Activated CD4-positive, alpha-beta T cell treated with anti-CD3 and anti-CD28 coated beads for 36 hours (primary cell): ENCODE measurements at places on chromosomes 2 and 18. TPM values are rescaled to one million over a fixed set of nuclear protein-coding genes. Genes with fewer than 3 reads are reported as not detected.

DNA sequence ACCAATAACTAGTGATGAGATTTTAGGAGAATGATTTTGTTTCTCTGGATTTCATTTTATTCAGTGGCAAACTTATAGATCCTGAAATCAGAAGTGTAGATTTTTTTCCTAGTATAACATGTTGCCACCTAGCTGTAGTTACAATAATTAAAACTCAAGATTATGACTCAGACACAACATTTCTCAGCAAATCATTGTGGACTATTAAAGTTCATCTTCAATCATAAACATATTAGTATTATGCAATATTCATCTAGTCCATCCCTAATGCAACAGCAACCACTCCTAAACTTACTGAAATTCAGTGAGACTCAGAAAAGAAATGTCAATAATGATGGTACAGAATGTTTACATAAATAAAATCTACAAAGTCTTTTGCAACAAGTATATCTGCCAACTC is 51.3 kb downstream of the USP34 start:
- peaks cover 3% of the 10 kb centered on the region for H3K36me3 ChIP-seq
- no peak overlapping the region for H3K27ac ChIP-seq
- no peak overlapping the region for H3K4me3 ChIP-seq
- no peak for DNase-seq
- H3K27me3 ChIP-seq = no peaks in the 10 kb centered on the region
- peaks cover 50% of the 10 kb centered on the region for H3K4me1 ChIP-seq

DNA sequence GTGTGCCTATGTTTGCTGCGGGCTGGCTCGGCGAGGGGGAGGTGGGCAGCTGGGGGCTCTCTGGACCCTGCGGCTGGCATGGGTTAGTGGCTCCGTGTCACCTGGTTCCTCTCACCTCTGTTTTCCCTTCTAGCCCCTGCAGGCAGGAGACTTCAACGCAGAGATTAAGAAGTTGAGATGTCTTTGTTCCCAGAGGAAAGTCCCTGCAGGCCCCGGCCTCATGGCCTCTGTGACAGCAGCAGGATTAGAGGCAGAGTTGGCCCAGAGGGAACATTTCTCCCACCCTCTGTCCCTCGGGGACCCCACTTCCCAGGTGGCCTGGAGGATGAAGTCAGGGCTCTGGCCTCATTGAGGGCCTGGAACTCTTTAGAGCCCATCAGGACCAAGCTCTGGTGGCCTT is 56.5 kb downstream of the HPCAL1 start:
- peaks cover 10% of the 10 kb centered on the region for H3K36me3 ChIP-seq
- H3K4me1 ChIP-seq = peaks cover 44% of the 10 kb centered on the region
- no peaks in the 10 kb centered on the region for H3K27me3 ChIP-seq
- no peak overlapping the region for H3K27ac ChIP-seq

GRCh38 chr2:41206004-41206403 is 754.1 kb upstream of the SLC8A1 start:
- H3K27me3 ChIP-seq = no peaks in the 10 kb centered on the region
- H3K36me3 ChIP-seq = no peaks in the 10 kb centered on the region
- DNase-seq = no peak
- no peak overlapping the region for H3K4me3 ChIP-seq

- no peaks in the 10 kb centered on the region for H3K36me3 ChIP-seq
- H3K4me1 ChIP-seq = no peaks in the 10 kb centered on the region
- no peak overlapping the region for H3K4me3 ChIP-seq
- no peaks in the 10 kb centered on the region for H3K27me3 ChIP-seq
- DNase-seq = no peak
- H3K27ac ChIP-seq = no peak overlapping the region
These were observed 404.4 kb upstream of the SYT4 start for GRCh38 chr18:43681661-43682060.

DNA sequence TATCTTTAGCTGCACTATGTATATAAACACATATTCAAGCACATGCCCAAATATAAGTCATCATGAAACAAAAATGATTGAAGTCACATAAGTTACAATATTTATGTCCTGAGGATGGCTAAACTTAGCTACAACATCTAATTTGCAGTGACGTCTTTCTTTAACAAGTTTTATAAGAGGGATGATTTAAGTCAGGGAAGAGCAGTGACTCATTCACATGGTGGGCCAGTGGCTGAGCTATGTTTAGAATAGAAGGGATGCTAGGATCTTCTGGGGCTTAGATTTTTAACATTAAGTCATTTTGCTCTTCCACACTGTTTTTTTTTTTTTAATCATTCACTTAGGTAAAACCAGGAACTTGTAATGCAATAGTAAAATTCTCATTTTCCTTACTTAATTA is 22.3 kb downstream of the ADCYAP1 start:
- no peak overlapping the region for H3K27ac ChIP-seq
- no peaks in the 10 kb centered on the region for H3K4me1 ChIP-seq
- H3K36me3 ChIP-seq = no peaks in the 10 kb centered on the region
- no peak overlapping the region for H3K4me3 ChIP-seq
- DNase-seq = no peak

- H3K36me3 ChIP-seq = no peaks in the 10 kb centered on the region
- H3K4me1 ChIP-seq = no peaks in the 10 kb centered on the region
- H3K4me3 ChIP-seq = no peak overlapping the region
These were observed 478 bp upstream of the PRKAG3 start for GRCh38 chr2:218832081-218832480.

CDH7 gene
- total RNA-seq = not detected

DNA sequence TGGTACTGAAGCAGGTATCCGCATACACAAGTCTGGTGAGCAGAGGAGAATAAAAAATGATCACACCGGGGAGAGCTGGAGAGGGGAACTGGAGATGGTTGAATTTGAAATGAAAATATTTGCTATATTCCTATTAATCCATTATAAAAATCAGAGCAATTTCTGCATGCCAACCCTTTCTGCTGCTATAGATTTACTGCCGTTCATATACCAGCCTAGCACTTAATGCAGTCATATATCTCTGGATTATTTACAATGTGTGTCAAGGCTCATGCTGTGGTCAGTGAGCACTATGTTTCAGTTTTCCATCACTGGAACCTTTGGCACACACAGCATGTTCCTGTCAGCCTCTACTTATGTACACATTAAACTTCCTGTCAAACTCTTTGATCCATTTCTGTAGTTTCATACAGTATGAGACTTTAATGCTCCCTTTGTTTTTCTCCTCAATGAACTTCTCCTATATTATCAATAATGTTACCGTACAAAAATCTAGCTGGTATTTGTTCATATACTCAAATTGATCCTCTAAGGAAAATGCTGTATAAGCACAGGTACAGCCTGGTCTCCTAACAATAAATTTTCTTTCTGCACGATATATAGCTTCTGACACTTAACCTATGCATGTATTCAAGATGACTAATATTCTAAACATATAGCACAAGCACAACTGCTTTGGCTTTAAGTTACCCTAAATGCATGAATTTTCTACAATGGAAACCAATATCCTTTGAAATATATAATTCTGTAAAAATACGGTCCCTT is 36.7 kb downstream of the FANCL start:
- no peak for DNase-seq
- no peaks in the 10 kb centered on the region for H3K27me3 ChIP-seq
- no peaks in the 10 kb centered on the region for H3K4me1 ChIP-seq
- no peaks in the 10 kb centered on the region for H3K36me3 ChIP-seq

DNA sequence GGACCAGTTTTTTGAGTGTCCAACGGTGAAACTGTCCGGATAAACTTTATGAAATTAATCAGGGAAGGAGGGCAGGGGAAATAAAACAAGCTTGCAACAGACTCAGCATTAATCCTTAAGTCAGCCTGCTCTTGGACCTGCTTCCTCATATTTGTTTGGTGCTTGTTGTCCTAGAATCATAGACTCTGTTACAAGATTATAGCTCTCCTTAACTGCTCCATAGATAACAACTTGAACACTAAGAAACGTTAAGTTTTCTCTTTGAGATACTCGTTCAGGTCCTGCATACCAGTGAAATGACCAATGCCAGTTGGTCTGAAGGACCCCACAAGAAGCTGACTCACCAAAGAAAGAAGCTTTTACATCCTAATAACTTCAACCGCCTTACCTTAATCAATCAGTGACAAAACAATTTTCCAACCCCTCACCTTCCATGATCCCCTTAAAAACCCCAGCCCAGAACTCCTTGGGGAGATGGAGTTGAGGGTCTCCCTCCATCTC is 493.2 kb downstream of the PID1 start:
- H3K27ac ChIP-seq = no peak overlapping the region
- no peak overlapping the region for H3K4me3 ChIP-seq
- no peaks in the 10 kb centered on the region for H3K4me1 ChIP-seq
- H3K36me3 ChIP-seq = no peaks in the 10 kb centered on the region
- H3K27me3 ChIP-seq = no peaks in the 10 kb centered on the region

- no peaks in the 10 kb centered on the region for H3K36me3 ChIP-seq
- H3K27ac ChIP-seq = peak overlapping the region; percentile 89
- H3K4me1 ChIP-seq = peaks cover 33% of the 10 kb centered on the region
- no peak for DNase-seq
- peak overlapping the region; percentile 97 for H3K4me3 ChIP-seq
- no peaks in the 10 kb centered on the region for H3K27me3 ChIP-seq
These were observed 1.1 kb downstream of the ROCK2 start for GRCh38 chr2:11343368-11343649.

NDC80 gene
- 84.7 TPM for total RNA-seq

TBC1D8 gene
- 3.4 TPM for total RNA-seq

RGPD8 gene
- 7.8 TPM for total RNA-seq

DNA sequence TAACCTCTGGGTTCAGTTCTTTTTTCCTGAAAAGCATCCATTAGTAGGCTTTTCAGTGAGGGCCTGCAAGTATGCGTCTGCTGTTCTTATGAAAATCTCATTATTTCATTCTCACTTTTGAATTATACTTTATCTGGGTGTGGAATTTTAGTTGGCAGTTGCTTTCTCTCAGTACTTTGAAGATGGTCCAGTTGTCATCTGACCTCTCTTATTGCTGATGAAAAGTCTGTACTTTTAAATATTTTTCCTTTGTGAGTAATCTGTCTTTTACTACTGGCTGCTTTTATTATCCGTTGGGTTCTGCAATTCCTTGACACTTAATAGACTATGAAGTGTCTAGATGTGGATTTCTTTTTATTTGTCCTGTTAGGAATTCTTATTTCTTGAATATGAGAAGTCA is 307.8 kb downstream of the CYP26B1 start:
- H3K36me3 ChIP-seq = no peaks in the 10 kb centered on the region
- H3K4me1 ChIP-seq = no peaks in the 10 kb centered on the region
- no peak for DNase-seq
- H3K27me3 ChIP-seq = peaks cover 9% of the 10 kb centered on the region
- H3K27ac ChIP-seq = no peak overlapping the region
- H3K4me3 ChIP-seq = no peak overlapping the region

PAX8 gene
- 1.4 TPM for total RNA-seq

ACTR2 gene
- 326 TPM for total RNA-seq

DNA sequence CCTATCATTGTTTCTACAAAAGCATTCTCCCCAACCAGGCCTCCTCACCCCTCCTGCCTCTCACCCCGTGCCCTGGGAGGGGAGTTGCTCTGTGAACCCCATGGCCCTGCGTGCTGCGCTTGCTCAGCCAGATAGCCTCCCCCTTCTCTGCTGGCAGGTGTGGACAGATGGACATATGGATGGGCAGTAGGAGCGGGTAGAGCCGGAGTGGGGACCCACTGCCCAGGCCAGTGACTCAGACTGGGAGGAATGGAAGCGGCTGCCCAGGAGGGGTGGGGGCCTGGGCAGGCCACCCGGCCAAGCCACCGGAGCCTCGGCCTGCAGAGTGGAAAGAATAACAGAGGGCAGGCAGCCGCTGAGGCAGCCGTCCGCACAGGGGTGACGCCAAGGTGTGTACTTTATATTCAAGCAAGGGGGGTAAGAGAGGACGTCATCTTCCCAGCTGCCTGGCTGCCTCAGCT is 8.7 kb downstream of the CYP26B1 start:
- H3K36me3 ChIP-seq = no peaks in the 10 kb centered on the region
- DNase-seq = no peak
- no peak overlapping the region for H3K4me3 ChIP-seq
- H3K4me1 ChIP-seq = peaks cover 4% of the 10 kb centered on the region
- no peak overlapping the region for H3K27ac ChIP-seq

- peak; percentile 64 for DNase-seq
- peaks cover 4% of the 10 kb centered on the region for H3K27me3 ChIP-seq
- no peaks in the 10 kb centered on the region for H3K36me3 ChIP-seq
- H3K27ac ChIP-seq = peak overlapping the region; percentile 90
- peaks cover 57% of the 10 kb centered on the region for H3K4me1 ChIP-seq
- H3K4me3 ChIP-seq = peak overlapping the region; percentile 30
These were observed 26.0 kb upstream of the FOSL2 start for GRCh38 chr2:28366496-28367282.
